Lung microvascular endothelial cell (primary cell): ENCODE measurements at places on chromosomes 16 and 17. TPM values are rescaled to one million over a fixed set of nuclear protein-coding genes. Genes with fewer than 3 reads are reported as not detected.

Gene ST6GALNAC2
- total RNA-seq = not detected in 2 replicates

Gene BTBD17
- not detected in 2 replicates for total RNA-seq

Gene MAP2K4
- total RNA-seq = 22.2 and 22.4 TPM in 2 replicates

Gene EIF3C
- total RNA-seq = 171 and 216 TPM in 2 replicates

Gene KRT33A
- not detected in 2 replicates for total RNA-seq

Gene MAPT
- total RNA-seq = under 0.01 TPM in 2 replicates

Gene NTHL1
- 22.8 and 31.2 TPM in 2 replicates for total RNA-seq

Gene IKZF3
- total RNA-seq = not detected in 2 replicates

Gene CA7
- total RNA-seq = not detected in 2 replicates

Gene TGFB1I1
- 27.9 and 29.4 TPM in 2 replicates for total RNA-seq

Gene CDH11
- 3.4 and 7.2 TPM in 2 replicates for total RNA-seq

Gene CRK
- total RNA-seq = 81.7 and 95.8 TPM in 2 replicates
